ENCODE measurements at places on chromosomes 12 and 14. TPM values are rescaled to one million over a fixed set of nuclear protein-coding genes. Genes with fewer than 3 reads are reported as not detected.

GRCh38 chr14:58697930-58698642 lies 60.3 kb downstream of the DACT1 start:
- peaks cover 24% of the 10 kb centered on the region for H3K4me1 ChIP-seq
- no peak overlapping the region for H3K27ac ChIP-seq
- no peak overlapping the region for H3K4me3 ChIP-seq

- no peak overlapping the region for H3K4me3 ChIP-seq
- H3K27me3 ChIP-seq, result no peaks in the 10 kb centered on the region
- DNase-seq, result no peak
- H3K4me1 ChIP-seq, result peaks cover 71% of the 10 kb centered on the region
These were observed 119.3 kb upstream of the MDM1 start for GRCh38 chr12:68451261-68452077.

The ADAMTS20 gene
- 6.0 TPM for total RNA-seq

- no peaks in the 10 kb centered on the region for H3K27me3 ChIP-seq
- no peak for DNase-seq
- no peak overlapping the region for H3K27ac ChIP-seq
- no peaks in the 10 kb centered on the region for H3K36me3 ChIP-seq
- H3K4me1 ChIP-seq, result peaks cover 3% of the 10 kb centered on the region
- no peak overlapping the region for H3K4me3 ChIP-seq
These were observed 138.7 kb upstream of the MED13L start for GRCh38 chr12:116416166-116416565.

GRCh38 chr12:24688601-24689000 lies 260.3 kb downstream of the BCAT1 start:
- H3K27me3 ChIP-seq, result no peaks in the 10 kb centered on the region
- no peak overlapping the region for H3K27ac ChIP-seq
- H3K36me3 ChIP-seq, result no peaks in the 10 kb centered on the region

The DHRS2 gene
- total RNA-seq, result 1.8 TPM

DNA sequence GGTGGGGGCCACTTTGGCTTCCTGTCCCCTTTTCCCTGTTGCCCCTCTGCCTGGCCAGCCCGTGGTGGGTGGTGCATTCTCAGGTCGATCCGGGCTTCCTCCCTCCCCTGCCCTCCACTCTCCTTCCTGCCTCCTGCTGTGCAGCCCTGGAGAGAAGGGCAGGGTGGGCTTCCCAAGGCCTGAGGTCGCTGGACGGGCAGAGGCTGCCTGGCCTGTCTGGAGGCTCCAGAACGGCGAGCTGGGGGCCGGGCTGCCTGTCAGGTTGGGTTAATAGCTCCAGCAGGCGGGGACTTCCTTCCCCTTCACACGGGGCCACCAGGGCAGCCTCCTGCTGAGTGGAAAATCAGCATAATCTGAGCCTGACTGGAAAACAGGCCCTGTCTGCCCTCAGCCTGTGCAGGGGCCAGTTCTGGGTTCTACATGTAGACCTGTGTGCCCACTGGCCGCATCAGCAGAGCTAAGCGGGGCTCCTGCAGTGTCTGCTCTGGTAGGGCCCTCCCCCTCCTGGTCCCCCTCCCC lies 11.3 kb downstream of the KIF26A start:
- no peaks in the 10 kb centered on the region for H3K36me3 ChIP-seq
- no peaks in the 10 kb centered on the region for H3K27me3 ChIP-seq
- DNase-seq, result peak; percentile 75
- no peak overlapping the region for H3K27ac ChIP-seq

GRCh38 chr12:116969615-116970585 lies 59.1 kb downstream of the FBXW8 start:
- peaks cover 6% of the 10 kb centered on the region for H3K4me1 ChIP-seq
- no peak overlapping the region for H3K4me3 ChIP-seq
- DNase-seq, result no peak

- H3K27me3 ChIP-seq, result no peaks in the 10 kb centered on the region
- H3K36me3 ChIP-seq, result no peaks in the 10 kb centered on the region
- peak; percentile 45 for DNase-seq
These were observed 22.8 kb downstream of the APOBEC1 start for GRCh38 chr12:7642876-7643309.

DNA sequence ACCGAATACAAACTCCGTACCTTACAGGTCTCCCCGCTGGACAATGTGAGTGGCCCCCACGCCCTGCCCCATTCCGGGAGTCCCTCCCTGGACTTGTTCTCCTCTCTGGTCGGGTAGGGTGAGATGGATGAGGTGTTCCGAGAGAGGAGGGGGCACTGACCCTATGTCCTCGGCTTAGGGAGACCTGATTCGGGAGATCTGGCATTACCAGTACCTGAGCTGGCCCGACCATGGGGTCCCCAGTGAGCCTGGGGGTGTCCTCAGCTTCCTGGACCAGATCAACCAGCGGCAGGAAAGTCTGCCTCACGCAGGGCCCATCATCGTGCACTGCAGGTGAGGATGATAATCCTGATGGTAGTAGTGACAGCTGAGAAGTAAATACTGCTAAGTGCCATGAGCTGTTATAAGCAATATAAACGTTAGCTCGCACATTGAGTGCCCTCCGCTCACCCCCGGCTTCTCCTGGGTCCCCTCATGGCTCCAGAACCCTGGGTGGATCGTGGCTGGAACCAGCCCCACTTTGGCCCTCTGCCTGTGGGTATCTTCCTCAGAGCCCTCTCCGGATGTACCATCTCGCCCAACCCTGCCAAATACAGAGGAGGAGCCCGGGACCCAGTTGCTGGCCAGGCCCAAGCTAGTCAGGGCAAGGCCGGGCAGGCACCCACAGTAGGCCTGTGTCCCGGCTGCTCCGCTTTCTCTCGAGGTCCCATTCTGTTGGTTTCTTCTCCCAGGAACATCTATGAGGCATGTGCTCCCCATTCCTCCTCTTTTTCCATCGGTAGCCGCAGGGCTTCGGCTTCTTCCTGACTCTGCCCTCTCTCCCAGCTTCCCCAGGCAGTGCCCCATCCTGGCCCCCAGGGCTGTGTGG lies 6.8 kb downstream of the PTPN6 start:
- peak overlapping the region; percentile 48 for H3K27ac ChIP-seq
- H3K4me3 ChIP-seq, result no peak overlapping the region

GRCh38 chr14:59918824-59919569 lies 947 bp upstream of the LRRC9 start:
- H3K4me3 ChIP-seq, result peak overlapping the region; percentile 87
- no peaks in the 10 kb centered on the region for H3K27me3 ChIP-seq
- peaks cover 16% of the 10 kb centered on the region for H3K36me3 ChIP-seq
- peaks cover 10% of the 10 kb centered on the region for H3K4me1 ChIP-seq
- peak overlapping the region; percentile 98 for H3K27ac ChIP-seq

- no peaks in the 10 kb centered on the region for H3K27me3 ChIP-seq
- H3K27ac ChIP-seq, result no peak overlapping the region
- peaks cover 23% of the 10 kb centered on the region for H3K4me1 ChIP-seq
- H3K36me3 ChIP-seq, result no peaks in the 10 kb centered on the region
These were observed 135.1 kb downstream of the PPM1H start for GRCh38 chr12:62799766-62800406.

DNA sequence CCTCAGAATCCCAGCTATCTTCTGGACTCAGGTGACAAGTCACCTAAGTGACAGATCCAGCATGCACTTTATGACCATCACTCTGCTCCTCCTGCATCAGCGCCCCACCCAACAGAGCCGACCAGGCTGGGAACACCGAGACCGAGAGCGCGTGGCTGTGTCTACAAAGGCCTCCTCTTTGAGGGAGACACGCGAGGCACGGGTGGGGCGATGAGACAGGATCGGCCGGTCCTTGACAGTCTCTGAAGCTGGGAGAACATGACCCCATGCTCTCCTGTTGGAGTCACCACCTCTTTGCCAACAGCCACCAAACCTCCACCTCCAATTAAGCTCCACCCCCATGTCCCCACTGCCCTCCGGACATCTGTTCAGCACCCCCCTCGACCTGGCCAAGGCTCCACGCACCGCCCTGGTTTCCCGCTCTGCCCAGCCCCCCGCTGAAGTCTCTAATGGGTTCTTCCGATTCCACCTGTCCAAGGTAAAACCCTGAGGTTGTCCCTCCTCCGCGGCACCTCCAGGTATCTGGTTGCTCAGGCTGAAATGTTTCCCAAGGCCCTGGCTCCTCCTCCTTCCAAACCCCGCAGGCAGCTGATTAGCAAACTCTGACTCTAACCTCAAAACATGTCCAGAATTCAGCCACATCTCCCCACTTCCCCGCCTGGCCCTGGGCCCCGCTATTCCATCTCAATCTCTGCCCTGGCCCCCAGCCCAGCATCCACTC lies 31.5 kb downstream of the HSP90AA1 start:
- H3K4me3 ChIP-seq, result no peak overlapping the region
- H3K36me3 ChIP-seq, result peaks cover 21% of the 10 kb centered on the region
- no peaks in the 10 kb centered on the region for H3K27me3 ChIP-seq
- H3K27ac ChIP-seq, result peak overlapping the region; percentile 83
- H3K4me1 ChIP-seq, result peaks cover 38% of the 10 kb centered on the region

The TAS2R13 gene
- 0.37 TPM for total RNA-seq

GRCh38 chr12:107760207-107760808 lies 629 bp downstream of the PRDM4 start:
- peak overlapping the region; percentile 34 for H3K27ac ChIP-seq
- H3K27me3 ChIP-seq, result peaks cover 17% of the 10 kb centered on the region
- peaks cover 14% of the 10 kb centered on the region for H3K4me1 ChIP-seq

The PROX2 gene
- 0.04 TPM for total RNA-seq

- H3K4me1 ChIP-seq, result peaks cover 51% of the 10 kb centered on the region
- no peak for DNase-seq
- H3K27ac ChIP-seq, result peak overlapping the region; percentile 13
- H3K36me3 ChIP-seq, result no peaks in the 10 kb centered on the region
These were observed 25.2 kb downstream of the DAAM1 start for GRCh38 chr14:59213368-59214315.

- peaks cover 46% of the 10 kb centered on the region for H3K36me3 ChIP-seq
- no peaks in the 10 kb centered on the region for H3K27me3 ChIP-seq
- no peak overlapping the region for H3K4me3 ChIP-seq
- DNase-seq, result no peak
- no peaks in the 10 kb centered on the region for H3K4me1 ChIP-seq
- no peak overlapping the region for H3K27ac ChIP-seq
These were observed 477.0 kb downstream of the TMEM121 start for GRCh38 chr14:106003351-106003750.

DNA sequence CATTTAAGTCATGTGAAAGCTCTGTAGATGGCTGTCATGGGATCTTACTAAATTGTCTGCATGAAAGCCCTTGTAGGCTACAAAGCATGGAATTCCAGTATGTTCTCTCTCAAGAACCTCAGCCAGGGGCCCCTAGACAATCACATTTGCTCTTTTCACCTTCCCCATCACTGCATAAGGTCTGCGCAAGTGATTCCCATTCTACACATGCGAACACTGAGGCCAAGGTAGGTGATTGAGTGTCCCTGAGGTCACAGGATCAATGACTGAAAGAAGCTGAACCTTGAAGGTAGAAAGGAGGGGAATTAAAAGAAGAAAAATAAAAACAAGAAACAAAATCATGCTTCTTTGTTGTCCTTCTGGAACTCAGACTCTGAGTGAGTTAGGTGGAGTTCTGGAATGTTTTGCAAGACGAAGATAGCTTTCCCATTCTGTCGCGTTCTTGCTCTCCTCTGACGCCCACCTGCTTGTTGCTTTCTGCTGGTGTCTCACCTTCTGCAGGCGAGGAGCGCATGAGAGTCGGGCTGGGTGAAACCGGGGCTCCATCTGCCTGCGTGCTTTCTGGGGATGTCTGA lies 79.9 kb downstream of the SPRING1 start:
- peaks cover 29% of the 10 kb centered on the region for H3K4me1 ChIP-seq
- no peak for DNase-seq
- no peaks in the 10 kb centered on the region for H3K27me3 ChIP-seq
- no peaks in the 10 kb centered on the region for H3K36me3 ChIP-seq
- H3K4me3 ChIP-seq, result no peak overlapping the region

GRCh38 chr14:34078117-34078743 lies 127.4 kb upstream of the EGLN3 start:
- peaks cover 6% of the 10 kb centered on the region for H3K4me1 ChIP-seq
- H3K27me3 ChIP-seq, result no peaks in the 10 kb centered on the region
- no peaks in the 10 kb centered on the region for H3K36me3 ChIP-seq
- H3K4me3 ChIP-seq, result no peak overlapping the region
- H3K27ac ChIP-seq, result no peak overlapping the region

DNA sequence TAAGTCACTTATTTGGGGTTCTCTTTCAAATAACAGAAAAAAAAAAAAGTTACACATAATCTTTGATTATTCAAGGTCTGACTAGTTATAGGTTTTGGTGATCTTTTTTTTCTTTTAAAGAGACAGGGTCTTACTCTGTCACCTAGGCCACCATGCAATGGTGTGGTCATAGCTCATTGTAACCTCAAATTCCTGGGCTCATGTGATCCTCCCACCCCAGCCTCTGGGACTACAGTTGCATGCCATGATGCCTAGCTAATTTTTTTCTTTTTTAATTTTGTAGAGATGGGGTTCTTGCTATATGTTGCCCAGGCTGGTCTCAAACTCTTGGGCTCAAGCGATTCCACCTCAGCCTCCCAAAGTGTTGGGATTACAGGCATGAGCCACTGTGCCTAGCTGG lies 56.5 kb upstream of the CFL2 start:
- no peaks in the 10 kb centered on the region for H3K4me1 ChIP-seq
- DNase-seq, result no peak
- H3K4me3 ChIP-seq, result no peak overlapping the region
- no peak overlapping the region for H3K27ac ChIP-seq
